CD4-positive, alpha-beta memory T cell (primary cell): ENCODE measurements at places on chromosomes 5 and 9.

DNA sequence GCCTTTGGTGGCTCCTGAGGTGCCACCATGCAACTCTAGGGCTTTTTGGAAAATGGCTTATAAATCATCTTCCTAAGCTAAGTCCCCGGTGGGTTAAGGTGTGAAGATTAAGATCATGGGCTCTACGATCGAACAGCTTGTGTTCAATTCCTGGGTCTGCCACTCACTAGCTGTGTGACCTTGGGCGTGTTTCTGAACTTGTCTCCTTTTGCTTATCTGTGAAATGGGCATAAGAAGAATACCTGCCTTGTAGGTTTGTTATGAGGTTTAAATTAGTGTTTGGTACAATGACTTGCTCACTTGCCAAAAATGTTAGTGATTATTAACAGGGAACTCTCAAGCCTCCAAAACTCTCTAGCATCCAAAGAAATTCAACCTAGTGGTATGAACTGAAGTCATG lies 119.2 kb upstream of the PITX1 start:
- no peak for DNase-seq

DNA sequence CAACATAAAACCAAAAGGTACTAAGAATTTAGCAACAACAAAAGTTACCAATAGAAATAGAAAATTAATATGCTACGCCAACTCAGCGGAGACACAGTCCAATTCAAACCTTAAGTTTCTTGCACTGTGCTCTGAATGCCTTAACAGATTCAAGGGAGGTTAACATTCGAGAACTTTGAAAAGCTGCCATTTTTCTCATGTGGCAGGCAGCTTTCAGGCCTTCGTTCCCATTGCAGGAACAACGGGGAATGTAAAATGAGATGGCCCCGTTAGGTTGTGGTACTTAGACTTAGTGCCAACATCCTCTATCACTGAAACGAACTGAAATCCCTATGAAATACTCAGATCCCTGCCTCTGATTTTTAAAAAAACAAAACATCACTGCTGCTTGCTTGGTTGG lies 22.4 kb downstream of the FNBP1 start:
- no peak for DNase-seq

DNA sequence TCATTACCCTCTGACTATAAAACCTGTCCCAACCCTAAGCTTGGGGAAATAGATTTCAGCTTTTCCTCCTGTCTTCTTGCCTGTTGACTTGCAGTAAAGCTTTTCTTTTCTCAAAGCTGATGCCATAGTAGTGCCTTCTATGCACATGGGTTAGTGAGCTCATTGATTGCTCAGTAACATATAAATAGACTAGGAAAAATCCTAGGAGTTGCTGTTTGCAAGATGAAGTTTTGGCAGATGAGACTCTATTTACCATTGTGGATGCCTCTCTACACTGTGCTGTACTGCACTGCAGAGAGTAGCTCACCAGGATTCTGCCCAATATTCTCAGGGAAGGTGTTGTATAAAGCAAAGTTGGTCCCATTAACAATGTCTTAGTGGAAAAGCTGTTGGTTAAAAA lies 262.7 kb upstream of the CD180 start:
- no peak for DNase-seq

DNA sequence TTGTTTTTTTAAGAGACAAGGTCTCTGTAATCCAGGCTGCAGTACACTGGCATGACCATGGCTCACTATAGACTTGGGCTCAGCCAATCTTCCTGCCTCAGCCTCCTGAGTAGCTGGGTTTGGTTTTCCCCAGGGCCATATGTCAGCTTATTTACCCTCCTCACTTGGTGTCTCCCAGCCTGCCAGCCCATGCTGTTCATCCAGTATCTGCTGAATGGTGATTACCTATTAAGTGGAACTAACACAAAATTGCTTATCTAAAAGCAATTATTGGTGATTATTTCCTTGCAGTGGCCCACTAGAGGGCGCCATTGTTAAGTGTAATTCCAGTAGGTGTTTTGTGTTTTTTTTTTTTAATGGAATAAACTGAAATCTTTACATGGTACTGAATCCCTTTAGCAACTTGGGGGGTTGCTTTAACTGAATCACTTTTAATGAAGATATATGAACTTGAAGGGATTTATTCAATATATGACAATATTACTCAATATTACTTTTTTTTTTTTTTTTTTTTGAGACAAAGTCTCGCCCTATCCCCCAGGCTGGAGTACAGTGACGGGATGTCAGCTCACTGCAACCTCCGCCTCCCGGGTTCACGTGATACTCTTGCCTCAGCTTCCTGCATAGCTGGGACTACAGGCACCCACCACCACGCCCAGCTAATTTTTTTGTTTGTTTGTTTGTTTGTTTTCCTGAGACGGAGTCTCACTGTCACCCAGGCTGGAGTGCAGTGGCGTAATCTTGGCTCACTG lies 13.8 kb downstream of the EXOSC2 start:
- DNase-seq, result peak; percentile 72

- DNase-seq, result no peak
Measured at GRCh38 chr9:125754096-125754495, 6.9 kb downstream of the PBX3 start.

DNA sequence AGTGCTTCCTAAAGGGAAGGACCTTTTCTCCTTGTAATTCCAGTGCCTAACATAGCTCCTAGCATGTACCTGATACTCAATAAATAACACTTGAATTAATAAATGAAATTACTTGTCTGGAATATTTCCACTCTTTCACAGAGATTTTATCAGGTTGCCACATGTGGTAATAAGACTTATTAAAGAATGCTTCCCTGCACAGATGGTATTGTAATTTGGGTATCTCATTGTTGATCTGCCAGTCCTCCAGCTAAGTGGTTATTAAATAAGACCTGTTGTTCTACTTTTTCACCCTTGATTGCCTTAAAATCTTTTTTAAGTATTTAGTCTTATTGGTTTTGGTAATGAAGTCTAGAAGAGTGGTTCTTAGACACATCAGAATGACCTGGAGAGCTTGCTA lies 28.1 kb upstream of the CETN3 start:
- DNase-seq, result no peak

GRCh38 chr9:131728961-131729360 lies 10.9 kb downstream of the RAPGEF1 start:
- peak; percentile 89 for DNase-seq

GRCh38 chr9:38059233-38059936 lies 9.6 kb downstream of the SHB start:
- no peak for DNase-seq

GRCh38 chr9:121962421-121962820 lies 130.7 kb downstream of the TTLL11 start:
- DNase-seq, result no peak

DNA sequence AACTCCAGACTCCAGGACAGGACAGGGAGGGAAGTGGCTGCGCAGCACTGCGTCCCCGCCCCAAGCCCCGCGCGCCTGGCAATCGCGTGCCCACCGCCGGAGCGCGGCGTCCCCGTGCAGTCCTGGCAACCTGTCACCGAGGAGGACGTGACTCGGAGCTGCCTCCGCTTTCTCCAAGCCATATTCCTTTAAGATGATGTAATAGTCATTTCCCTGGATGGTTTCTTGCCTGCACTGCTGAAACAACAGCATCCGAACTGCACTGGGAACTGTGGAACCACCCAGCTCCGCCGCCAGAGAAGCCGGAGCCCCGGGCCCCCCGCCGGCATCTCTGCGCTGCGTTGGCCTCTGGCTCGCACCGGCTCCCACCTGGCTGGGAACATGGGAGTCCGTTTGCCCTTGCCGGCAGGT lies 34.5 kb downstream of the KCTD16 start:
- DNase-seq, result no peak

DNA sequence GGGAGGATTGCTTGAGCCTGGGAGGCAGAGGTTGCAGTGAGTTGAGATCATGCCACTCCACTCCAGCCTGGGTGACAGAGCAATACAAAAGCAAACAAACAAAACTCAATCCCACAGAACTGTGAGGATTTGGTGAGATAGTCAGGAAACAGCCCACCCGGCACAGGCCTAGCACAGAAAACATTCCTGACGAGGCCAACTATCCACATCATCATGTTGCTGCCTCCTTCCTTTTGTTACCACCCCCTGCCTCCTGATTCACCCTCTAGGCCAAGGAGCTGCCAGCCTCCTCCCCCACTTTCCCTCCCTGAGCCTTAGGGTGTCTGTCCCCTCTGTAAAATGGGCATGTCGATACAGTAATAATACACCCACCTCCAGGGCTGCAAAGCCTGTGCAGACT lies 39.0 kb downstream of the STK10 start:
- DNase-seq, result no peak

- no peak for DNase-seq
Measured at GRCh38 chr5:34639852-34640626, 16.1 kb upstream of the RAI14 start.

DNA sequence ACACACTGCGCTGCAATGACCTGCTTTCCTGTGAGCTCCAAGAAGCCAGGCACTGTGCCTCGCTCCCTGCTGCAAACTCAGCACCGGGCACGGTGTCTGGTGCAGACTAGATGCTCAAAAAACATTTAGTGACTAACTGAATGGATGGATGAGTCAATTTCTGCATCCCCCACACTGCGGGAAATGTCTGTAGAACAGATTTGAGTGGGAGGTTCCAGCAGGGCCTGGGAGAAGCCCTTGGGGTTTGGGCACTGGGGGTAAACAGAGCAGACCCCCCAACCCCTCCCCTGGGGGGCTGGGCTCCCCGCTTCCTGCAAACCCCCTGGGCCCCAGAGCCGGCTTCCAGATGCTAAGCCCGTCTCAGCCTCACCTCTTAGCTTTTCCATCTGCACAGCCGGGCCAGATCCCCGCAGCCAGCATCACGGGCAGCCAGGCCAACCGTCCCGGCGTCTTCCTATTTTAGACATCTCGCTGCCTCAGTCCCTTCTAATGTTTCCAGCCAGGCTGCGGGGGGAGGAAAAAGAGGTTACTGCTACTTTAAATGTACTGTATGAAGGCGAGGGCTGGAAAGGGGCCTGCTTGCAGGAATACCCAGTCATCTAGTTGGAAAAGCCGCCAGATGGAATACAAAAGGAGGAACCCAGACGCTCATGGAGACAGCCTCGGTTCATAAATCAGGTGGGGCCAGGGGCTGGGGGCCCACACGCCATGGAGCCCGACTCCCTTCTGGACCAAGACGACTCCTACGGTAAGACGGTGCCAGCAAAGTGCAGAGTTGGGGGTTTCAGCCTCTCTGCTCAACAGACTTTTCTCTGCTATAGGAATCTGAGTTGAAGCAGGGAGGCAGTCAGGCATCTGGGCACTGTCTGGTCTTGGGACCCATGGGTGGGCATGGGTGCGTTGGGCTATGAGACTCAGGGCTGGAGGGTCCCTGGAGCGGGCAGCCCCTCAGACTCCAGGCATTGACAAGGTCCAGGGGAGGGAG lies 67.1 kb upstream of the GGTA1 start:
- no peak for DNase-seq

DNA sequence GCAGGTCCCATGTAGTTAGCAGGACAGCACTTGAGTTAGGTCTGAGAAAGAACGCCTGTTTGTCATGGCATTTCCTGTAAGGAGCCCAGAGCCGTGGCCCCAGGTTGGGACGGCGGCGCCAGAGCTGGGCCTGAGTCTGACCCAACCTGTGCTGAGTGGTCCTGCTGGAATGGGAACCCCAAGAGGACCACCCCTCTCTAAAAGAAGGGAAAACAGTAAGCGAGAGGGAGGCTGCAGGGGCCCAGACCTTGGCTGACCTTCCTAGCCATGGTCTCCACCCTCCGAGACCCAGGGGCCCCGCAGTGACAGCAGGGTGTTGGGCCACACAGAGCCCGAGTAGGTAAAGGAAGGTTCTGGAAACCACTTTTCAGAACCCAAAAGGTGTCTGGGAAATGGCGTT lies 1.8 kb upstream of the LRRC14B start:
- no peak for DNase-seq

- DNase-seq, result no peak
Measured at GRCh38 chr5:109574985-109575384, 114.7 kb upstream of the MAN2A1 start.

DNA sequence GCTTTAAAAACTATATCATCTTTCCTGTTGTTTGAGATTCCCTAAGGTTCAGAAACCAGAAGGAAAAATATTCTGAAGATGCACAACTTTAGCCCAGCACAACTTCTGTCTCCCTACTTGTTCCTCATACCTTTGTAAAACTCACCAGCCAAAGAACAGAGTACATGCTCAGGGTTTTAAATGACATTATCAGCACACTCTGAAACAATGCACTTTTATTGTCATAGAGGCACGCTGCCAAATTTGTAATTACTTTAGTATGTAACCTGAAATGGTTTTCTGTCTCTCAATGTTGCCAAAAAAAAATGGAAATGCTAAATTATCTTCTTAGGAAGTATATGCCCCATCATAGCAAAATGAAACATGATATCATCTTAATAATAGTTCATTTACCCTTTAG lies 383.6 kb upstream of the CDH6 start:
- DNase-seq, result no peak

DNA sequence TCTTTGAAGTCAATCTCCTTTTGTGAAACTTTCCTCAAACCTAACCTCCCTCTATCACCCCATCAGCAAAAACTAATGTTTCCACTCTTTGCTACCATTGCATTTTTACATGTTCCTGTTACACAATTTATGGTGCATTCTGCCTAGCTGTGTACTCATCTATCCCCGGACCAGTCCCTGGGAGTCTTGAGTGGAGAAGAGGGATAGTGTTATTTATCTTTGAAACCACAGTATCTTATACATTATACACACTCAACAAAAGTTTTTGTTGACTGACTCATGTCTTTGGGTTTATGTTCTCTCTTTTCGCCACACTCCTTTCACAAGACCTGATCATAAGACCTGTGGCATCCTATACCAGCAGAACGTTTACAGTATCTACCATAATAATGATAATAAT lies 26.4 kb downstream of the TNFAIP8 start:
- no peak for DNase-seq

- no peak for DNase-seq
Measured at GRCh38 chr5:96742538-96742937, 65.2 kb downstream of the ERAP1 start.

GRCh38 chr9:99026956-99027298 lies 78.0 kb upstream of the TGFBR1 start:
- DNase-seq, result no peak

DNA sequence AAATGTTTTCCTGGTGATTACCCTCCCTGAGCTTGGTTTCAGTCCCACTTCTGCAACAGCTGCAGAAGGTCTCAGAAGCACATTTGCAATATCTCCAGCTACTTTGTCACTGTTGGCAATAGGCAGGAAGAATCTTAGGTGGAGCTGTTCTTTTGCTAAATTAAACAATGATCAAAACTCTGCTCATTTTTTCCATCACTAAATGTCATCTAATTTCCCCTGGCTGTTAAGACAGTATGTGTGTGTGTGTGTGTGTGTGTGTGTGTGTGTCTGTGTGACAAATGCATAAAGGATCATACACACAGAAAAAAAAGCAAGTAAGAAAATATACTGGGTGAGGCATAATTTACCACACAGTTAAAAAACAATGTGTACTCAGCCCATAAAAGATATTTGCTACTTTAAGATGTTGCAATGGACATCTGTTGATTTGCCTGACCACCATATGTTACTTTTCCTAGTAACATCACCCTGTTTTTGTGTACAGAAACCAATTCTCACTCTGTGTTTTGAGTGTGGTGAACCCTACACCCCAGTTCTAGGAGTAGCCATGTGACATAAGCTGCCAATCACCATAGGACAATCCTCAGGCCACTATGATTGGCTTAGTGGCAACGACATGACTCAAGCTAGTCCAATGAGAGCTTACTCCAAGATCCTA lies 572.6 kb upstream of the CLINT1 start:
- DNase-seq, result no peak
